ENCODE measurements at places on chromosomes 6 and 20. TPM values are rescaled to one million over a fixed set of nuclear protein-coding genes. Genes with fewer than 3 reads are reported as not detected.

The ULBP1 gene
- 0.40 TPM for total RNA-seq

The HLA-DMA gene
- total RNA-seq: 15.3 TPM

The COX4I2 gene
- total RNA-seq: not detected

The ETV7 gene
- 0.42 TPM for total RNA-seq

The ZBTB46 gene
- 22.0 TPM for total RNA-seq

The DDX43 gene
- total RNA-seq: not detected

The GPR63 gene
- total RNA-seq: 4.8 TPM

GRCh38 chr6:163745536-163746400 lies 331.2 kb downstream of the QKI start:
- peak overlapping the region; percentile 63 for H3K27ac ChIP-seq
- peak; percentile 79 for DNase-seq
- H3K36me3 ChIP-seq: no peaks in the 10 kb centered on the region

DNA sequence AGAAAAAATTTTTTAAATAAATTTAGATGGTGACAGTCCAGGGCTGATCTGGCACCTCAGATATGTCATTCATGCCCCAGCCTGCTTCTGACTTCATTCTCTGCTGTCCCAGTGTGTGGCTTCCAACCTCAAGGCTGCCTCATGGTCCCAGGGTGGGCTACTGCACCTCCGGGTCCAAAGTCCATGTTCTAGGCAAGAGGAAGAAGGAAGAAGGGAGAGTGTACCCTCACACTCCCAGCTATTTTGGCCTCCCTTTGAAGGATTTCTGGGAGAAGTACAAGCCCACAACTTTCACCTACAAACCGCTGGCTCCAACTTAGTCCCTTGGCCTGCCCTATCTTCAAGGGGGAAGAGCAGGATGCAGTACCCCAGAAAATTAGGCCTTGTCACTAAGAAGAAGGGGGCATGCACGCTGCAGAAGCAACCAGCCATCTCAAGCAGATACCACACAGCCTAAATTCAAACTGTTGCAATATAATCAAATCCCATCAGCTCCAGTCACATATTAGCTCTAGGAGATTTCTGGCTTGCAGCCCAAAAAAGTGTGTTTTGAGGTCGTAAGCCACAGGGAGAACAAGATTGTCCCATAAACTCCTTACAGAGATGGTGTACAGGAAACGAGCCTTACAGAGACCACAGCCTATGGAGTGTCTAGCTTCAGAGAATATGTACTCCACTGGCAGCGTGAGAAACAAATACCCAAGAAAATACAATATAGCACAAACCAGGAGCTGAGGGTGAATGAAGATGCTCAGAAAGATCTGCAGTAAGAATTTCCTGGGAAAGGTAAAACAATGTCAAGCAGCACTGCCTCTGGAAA lies 906 bp upstream of the BTN3A2 start:
- H3K4me1 ChIP-seq: no peaks in the 10 kb centered on the region
- H3K27ac ChIP-seq: no peak overlapping the region
- no peaks in the 10 kb centered on the region for H3K36me3 ChIP-seq
- H3K27me3 ChIP-seq: peaks cover 2% of the 10 kb centered on the region

DNA sequence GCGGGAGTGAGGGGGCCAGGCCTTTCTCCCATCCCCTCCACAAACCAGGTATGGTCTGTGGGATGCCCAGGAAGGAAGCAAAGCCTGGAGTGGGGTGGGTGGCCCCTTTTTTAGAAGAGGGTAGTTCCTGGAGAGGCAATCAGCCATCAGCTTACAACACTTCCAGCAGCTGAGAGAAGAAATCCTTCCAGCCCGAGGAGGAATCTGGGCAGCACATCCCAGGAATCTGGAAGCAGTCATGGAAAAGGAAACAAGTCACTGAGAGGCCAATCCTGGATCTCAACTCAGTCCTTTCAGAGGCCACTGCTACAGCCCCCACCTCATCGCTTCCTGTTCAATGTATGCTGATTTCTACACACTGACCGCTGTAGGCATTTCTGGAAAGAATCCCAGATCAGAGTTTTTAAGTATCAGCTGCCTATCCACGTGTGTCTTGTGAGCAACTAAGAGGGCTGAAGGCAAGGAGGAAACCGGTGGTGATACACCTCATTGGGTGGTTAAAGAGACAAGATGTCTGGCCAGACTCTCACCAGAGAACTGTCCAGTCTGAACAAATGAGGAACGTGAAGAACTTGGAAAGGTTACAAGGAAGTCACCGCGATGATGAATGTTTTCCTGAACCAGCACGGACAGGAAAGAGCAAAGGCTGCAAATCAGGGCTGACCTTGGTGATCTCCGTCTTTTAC lies 92.9 kb upstream of the SHLD1 start:
- H3K27me3 ChIP-seq: no peaks in the 10 kb centered on the region
- H3K36me3 ChIP-seq: no peaks in the 10 kb centered on the region
- no peak for DNase-seq
- no peaks in the 10 kb centered on the region for H3K4me1 ChIP-seq
- H3K4me3 ChIP-seq: no peak overlapping the region
- no peak overlapping the region for H3K27ac ChIP-seq

DNA sequence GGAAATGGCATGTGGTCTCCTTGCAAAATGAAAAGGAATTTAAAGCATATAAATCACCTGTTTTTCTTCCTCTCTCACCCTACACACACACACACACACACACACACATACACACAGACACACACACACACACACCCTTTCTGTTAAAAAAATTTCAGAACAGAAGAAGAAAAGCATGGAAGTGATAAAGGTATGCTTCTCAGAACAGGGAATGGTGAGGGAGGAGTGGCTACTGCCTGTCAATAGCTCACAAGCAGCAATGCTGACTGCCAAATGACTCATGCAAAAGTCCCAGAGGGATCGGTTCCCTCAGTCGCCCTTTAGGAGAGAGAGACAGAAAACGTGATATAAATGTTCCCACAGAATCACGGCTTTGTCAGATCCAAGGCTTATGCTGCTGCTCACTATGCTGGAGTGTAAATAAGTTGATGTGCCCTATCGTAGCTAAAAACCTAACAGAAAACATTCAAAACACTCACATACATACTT lies 102.6 kb downstream of the IBTK start:
- H3K4me1 ChIP-seq: peaks cover 10% of the 10 kb centered on the region
- DNase-seq: peak; percentile 62
- no peak overlapping the region for H3K27ac ChIP-seq
- no peak overlapping the region for H3K4me3 ChIP-seq
- H3K27me3 ChIP-seq: no peaks in the 10 kb centered on the region
- no peaks in the 10 kb centered on the region for H3K36me3 ChIP-seq

- no peak overlapping the region for H3K27ac ChIP-seq
- peaks cover 2% of the 10 kb centered on the region for H3K4me1 ChIP-seq
- no peaks in the 10 kb centered on the region for H3K36me3 ChIP-seq
- no peaks in the 10 kb centered on the region for H3K27me3 ChIP-seq
These were observed 57.8 kb upstream of the RPS6KA2 start for GRCh38 chr6:166684866-166685265.

- no peaks in the 10 kb centered on the region for H3K4me1 ChIP-seq
- no peaks in the 10 kb centered on the region for H3K36me3 ChIP-seq
- DNase-seq: no peak
- peaks cover 9% of the 10 kb centered on the region for H3K27me3 ChIP-seq
- H3K27ac ChIP-seq: no peak overlapping the region
These were observed 35.1 kb upstream of the RNF144B start for GRCh38 chr6:18352001-18352400.

GRCh38 chr6:38319256-38320212 lies 320.2 kb downstream of the BTBD9 start:
- H3K27me3 ChIP-seq: no peaks in the 10 kb centered on the region
- H3K4me1 ChIP-seq: no peaks in the 10 kb centered on the region
- no peak for DNase-seq
- no peaks in the 10 kb centered on the region for H3K36me3 ChIP-seq
- no peak overlapping the region for H3K27ac ChIP-seq

GRCh38 chr6:44221961-44222335 lies 1.4 kb upstream of the SLC29A1 start:
- H3K4me3 ChIP-seq: no peak overlapping the region
- H3K36me3 ChIP-seq: no peaks in the 10 kb centered on the region
- H3K27me3 ChIP-seq: no peaks in the 10 kb centered on the region
- H3K27ac ChIP-seq: no peak overlapping the region
- H3K4me1 ChIP-seq: peaks cover 26% of the 10 kb centered on the region
- no peak for DNase-seq

GRCh38 chr6:113447088-113447831 lies 409.9 kb upstream of the MARCKS start:
- no peaks in the 10 kb centered on the region for H3K4me1 ChIP-seq
- H3K4me3 ChIP-seq: no peak overlapping the region
- no peak overlapping the region for H3K27ac ChIP-seq
- DNase-seq: no peak
